ENCODE measurements at places on chromosomes 1 and 21.
A peak's percentile ranks its signal among the peaks of the same experiment; 100 is the strongest.

DNA sequence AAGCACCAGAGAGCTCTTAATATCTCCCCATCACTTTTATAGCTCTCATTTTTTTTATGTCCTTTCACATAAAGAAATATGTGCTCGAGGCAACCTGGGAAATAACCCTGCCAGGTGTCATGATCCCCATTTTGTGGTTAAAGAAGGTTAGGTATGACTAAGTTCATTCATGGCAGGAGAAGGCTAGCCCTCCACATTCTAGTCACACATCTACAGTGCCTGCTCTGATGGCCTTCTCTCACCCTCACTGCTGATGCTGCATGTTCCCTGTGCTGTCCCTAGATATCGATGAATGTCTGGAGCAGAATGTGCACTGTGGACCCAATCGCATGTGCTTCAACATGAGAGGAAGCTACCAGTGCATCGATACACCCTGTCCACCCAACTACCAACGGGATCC lies 187.5 kb downstream of the TPR start:
- no peak for DNase-seq

DNA sequence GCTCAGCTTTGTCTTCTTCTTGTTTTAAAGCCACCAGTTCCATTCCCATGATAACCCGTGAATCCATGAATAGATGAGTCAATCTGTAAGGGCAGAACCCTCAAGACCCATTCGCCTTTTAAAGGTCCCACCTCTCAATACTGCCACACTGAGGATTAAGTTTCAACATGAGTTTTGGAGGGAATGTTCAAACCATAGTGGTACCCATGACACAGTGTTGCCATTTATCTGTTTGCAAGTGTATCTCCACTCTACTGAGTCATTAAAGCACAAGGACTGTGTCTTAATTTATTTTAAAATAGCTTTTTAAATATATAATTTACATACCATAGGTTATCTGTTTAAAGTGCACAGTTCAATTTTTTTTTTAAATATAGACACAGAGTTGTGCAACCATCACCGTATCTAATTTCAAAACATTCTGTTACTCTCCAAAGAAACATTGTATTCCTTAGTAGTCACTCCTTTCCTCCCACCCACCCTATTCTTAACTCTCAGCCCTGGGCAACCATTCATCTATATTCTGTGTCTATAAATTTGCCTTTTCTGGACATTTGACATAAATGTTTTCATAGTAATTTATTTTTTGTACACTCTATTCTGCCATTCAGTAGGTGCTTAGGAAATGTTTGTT lies 4.8 kb upstream of the IL24 start:
- DNase-seq = no peak

DNA sequence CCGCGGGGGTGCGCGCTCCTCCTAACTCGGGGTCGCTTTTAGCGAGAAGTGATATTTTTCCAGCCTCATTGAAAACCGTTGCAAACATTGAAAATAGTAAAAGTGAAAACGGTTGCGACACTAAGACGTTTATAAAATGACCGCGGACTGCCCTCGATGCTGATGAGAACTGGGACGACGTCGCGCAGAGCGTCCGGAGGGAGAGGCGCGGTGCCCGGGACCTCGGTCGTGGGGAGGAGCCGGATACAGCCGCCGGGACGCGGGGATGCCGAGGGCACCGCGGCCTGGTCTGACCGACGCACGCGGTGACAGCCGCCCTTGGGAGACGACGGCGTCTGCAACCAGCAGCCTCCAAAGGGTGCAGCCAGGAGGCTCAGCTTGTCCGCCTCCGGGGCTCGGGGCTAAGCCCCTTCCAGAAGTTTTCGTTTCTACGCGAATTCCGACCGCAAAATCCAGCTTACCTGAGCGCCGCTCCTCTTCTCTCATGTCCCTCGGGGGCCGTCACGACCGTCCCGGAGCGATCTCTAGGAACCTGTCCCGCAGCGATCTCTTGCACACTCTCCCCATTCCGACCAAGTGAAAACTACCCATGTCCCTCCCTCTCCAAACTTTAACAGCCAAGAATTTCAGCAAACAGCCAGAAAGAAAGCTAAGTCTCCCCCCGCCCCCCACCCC lies 144.4 kb upstream of the ETS2 start:
- peak; percentile 17 for DNase-seq

- DNase-seq = no peak
These were observed 240.6 kb upstream of the C1orf105 start for GRCh38 chr1:172179918-172180317.

GRCh38 chr1:7146710-7147109 lies 361.5 kb downstream of the CAMTA1 start:
- DNase-seq = no peak

DNA sequence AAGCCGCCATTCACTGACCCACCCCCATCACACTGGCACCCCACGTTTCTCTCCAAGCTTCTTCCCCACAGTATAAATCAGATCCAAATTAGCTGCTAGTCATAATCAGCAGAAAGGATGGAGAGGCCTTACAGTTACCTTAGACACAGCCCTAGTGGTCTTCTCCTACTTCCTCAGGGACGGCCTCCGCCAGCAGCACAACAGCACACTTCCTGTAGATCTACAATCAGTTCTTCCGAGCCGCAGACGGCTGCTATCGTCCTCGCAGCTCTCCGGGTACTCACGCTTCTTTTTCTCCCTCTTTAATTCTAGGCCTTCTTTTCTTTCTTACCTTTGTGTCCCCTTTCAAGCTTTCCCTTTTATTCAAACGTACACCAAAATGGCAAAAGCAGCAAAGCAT lies 313.5 kb downstream of the SMYD3 start:
- no peak for DNase-seq

- no peak for DNase-seq
These were observed 45.7 kb upstream of the CACYBP start for GRCh38 chr1:174954073-174954460.

GRCh38 chr1:103106426-103107341 lies 1.6 kb downstream of the COL11A1 start:
- DNase-seq = no peak

- no peak for DNase-seq
These were observed 8.3 kb upstream of the TNFRSF9 start for GRCh38 chr1:7948960-7949359.

DNA sequence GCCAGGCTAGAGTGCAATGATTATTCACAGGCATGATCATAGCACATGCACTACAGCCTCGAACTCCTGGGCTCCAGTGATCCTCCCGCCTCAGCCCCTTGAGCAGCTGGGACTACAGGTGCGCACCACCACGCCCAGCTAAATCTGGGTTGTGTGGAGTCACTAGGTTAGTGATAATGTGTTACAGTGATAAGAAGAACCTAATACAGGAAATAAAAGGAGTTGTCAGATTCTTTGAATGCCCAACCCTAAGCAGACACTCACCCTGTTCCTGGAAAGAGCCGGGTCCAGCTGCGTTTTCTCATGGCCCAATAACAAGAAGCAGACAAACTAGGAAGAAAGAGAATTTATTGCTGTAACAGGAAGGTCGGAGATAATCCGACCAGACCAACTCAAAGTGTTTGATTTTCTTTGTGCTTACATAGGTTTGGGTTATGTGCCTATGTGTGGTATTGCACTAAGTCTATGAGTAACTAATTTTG lies 8.8 kb downstream of the IFNGR2 start:
- no peak for DNase-seq

GRCh38 chr1:33181921-33182341 lies at the start of gene TRIM62:
Gene TRIM62, minus strand, starts transcription at chr1:33182043. Its CDS starts 611 bp downstream, at chr1:33181432.
- peak; percentile 75 for DNase-seq

DNA sequence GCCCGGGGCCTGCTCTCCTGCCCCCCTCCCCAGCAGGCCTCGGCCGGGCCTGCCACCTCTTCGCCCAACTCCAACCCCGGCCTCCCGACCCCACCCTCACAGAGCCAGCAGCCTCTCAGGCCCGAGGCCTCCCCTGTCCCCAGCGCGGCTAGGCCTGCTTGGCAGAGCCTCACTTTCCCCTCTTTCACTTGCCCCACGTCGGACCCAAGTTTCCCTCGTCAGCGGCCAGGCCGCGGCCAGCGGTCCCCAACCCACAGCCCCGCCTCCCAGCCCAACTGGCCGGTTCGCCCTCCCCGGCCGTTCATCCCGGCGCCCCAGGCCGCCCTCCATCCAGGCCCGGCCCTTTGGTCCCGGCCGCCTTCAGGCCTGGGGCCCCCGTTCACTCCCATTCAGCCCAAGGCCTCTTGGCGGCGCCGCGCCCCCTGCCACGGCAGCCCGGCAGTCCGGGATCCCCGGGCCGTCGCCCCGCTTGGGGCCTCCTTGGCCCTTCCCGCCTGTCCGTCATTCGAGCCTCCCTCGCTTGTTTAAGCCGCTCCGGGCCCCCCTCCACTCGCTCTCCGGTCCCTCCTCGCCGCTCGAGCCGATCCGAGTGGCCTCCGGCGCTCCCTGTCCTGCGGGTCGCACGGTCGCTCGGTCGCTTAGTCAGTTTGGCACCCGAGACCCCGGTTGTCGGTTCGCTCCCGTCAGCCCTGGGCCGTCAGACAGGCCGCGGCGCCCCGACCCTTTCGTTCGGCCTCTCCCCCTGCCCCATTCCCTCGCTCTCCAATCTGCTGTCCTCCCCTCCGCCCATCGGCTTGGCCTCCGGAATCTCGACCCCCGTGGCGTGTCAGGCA lies 1.4 kb downstream of the LRRC41 start:
- DNase-seq = no peak

DNA sequence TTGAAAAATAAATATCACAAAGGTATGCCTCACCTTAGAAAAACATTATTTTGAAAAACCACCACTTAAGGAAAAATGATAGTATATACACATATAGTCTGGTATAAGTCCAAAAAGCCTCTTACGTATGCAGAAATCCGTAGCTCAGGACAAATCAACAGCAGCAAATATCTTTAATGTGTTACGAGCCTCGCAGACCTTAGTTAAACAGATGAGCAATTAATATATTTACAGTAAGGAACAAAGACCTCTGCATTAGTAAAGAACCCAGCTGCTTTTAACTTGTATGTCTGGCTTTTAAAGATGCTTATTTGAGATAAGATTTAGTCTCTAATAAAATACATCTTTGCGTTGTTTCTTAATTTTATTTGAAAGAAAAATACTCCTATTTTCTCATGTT lies 79.9 kb upstream of the CHRM3 start:
- DNase-seq = no peak

DNA sequence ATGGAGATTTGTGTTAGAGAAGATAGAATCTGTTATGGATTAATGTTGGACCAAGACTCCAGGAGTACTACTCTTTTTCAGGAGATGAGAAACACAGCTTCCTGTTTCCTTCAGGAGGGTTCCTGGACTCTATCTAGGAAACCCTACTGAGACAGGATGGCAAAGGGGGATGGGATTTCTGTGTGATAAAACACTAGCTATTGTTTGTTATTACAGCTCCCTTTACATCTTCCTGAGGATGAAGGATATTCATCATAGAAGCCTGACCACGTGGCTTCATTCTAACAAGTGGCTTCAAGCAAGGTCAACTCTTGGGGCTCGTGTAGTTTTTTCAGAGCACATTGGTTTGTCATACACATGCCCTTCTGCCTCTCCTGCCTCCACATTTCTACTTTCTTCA lies 33.3 kb downstream of the RGL1 start:
- DNase-seq = no peak

DNA sequence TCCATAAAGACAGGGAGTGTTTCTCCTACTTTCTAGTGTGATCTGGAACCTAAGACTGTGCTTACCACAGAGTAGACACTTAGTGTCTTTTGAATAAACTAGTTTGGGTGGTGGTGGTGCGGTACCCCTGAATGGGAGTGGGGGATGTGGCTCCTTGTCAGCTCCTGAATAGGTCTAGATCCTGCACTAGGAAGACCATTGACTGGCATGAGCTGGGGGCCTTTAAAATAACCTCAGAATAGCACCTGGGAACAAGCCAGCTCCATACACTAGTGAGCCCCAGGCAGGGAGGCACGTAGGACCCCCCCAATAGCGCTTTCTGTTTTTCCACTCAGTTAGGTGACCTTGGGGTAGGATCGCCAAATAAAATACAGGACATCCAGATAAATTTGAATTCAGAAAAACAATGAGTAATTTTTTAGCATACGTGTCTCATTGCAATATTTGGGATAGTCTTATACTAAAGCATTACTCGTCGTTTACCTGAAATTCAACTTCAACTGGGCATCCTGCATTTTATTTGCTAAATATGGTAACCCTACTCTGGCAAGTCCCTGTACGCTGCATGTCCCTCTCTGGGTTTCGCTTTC lies 45.6 kb downstream of the AZIN2 start:
- DNase-seq = no peak

DNA sequence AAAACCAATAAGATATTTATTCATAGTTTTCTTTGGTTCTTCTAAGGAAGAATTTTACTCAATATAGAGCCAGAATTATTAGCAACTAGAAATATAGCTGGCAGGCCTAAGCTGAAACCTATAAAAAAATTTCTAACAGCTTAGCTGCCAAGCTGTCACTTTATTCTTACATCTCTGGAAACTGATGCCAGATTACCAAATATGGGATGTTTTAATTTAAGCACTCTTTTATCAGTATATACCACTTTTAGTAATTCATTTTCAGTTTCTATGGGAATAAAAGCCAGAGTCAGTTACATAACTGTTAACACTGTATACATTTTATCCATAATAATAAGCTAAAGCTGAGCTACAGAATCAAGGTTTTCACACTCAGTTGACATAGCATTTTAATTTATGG lies 68.7 kb upstream of the MPC2 start:
- no peak for DNase-seq

GRCh38 chr1:119368554-119368953 lies at the start of gene HAO2:
Gene HAO2, plus strand, starts transcription at chr1:119368785. Its CDS starts 12,301 bp downstream, at chr1:119381086.
- DNase-seq = no peak
